DMS79 treated with DMSO at 0.1 percent for 48 hours (cell line): ENCODE measurements at places on chromosomes 3 and 15.

DNA sequence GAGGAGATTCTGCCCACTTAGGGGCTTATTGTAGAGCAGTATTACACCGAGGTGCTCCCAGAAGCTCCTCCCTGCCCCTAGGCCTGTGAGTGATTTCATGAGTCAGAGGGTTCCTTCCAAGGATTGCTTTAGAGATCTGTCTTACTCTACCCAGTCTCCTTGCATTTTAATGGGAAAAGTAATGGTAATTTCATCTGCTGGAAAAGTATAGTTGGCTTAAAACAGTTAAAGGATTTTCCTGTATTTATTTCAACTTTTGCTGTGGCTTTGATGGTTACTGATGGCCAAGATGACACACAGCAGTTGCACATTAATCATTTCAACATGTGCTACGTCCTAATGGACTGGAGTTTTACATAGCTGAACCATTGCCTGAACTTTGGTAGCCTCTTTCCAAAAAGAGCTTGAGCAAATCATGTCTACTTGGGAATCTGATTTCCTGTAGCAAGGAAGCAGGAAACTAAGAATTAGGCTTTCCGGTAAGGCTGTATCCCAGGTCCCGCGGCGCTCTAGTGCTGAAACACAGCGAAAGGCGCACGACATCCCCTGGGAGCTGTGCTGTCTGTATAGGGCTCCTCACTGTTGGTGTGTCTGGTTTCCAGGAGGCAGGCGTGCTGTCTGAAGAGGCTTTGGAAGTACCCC lies 9.2 kb upstream of the PGPEP1L start:
- no peak for DNase-seq

DNA sequence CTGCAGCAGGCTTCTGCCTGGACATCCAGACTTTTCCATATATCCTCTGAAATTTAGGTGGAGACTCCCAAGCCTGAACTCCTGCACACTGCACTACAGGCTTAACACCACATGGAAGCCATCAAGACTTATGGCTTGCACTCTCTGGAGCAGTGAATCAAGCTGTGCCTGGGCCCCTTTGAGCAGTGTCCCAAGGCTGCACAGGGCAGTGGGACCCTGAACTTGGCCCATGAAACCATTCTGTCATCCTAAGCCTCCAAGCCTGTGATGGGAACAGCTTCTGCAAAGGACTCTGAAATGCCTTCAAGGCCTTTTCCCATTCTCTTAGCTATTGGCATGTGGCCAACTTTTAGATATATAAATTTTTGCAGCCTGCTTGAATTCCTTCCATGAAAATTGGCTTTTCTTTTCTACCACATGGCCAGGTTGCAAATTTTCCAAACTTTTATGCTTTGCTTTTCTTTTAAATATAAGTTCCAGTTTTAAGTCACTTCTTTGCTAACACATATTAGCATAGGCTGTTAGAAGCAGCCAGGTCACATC lies 257.8 kb upstream of the DCBLD2 start:
- no peak for DNase-seq

DNA sequence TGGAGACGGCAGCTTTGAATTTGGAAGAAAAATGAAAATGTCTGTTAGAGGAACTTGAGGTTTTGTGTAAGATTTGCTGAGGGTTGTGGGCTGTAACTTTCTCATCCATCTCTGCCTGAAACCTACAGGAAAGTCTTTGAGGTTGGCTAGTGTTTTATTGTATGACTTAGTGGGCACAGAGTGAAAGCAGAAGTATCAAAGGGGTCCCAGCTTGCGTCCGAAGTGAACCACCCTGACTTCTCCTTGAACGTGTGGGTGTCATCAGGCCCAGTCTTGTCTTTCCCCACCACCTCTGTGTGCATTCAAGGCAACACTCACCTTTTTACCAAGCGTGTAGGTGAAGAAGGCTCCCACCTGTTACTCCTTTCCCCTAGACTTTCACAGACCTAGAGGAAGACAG lies 682.1 kb upstream of the CFAP20DC start:
- no peak for DNase-seq

GRCh38 chr15:56619887-56620286 lies 113.4 kb downstream of the ZNF280D start:
- DNase-seq = no peak

GRCh38 chr15:53102483-53102882 lies 312.3 kb upstream of the ONECUT1 start:
- DNase-seq = no peak

DNA sequence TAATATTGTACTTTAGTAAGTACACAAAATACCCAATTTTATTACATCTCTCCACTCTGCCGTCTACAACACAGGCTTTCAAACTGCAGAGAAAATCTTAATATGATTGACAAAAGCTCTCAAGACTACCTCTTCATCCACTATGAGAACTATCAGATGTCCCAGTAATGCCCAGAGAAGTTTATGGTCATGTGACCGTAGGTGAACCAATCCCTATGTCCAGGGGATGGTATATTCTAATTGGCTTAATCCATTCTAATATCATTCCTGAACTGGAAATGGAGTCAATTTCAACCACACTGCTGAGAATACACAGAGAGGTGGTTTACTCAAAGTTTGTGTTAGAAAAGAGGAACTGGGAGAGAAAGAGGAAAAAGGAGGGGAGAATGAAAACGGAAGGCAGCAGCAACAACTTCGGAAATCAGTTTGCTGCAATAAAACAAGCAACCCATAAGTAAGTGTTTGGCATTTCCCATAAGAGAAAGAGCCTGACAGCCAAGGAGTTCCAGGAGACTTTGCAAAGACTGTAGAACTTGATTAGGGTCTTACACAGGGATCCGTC lies 7.3 kb downstream of the SST start:
- no peak for DNase-seq

- DNase-seq = no peak
These were observed 209.5 kb downstream of the ZIC1 start for GRCh38 chr3:147618691-147619090.
